ENCODE measurements at places on chromosomes 16 and 17.
A peak's percentile ranks its signal among the peaks of the same experiment; 100 is the strongest.

DNA sequence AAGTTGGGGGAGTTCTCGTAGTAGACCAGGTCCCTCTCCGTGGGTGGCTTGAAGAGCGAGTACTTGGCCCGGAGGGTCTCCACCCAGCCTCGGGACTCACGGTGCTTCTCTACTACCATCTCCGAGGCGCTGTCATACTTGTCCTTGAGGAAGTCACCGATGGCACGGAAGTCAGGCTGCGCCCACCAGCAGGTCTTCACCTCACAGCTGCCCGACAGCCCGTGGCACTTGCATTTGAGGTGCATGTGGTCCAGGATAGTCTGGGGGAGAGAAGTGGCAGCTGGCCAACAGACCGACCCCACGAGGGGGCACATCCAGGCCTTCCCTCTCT is 50.0 kb downstream of the WNT3 start:
- DNase-seq: no peak

GRCh38 chr17:49363251-49363650 is 1.2 kb upstream of the ZNF652 start:
- no peak for DNase-seq

DNA sequence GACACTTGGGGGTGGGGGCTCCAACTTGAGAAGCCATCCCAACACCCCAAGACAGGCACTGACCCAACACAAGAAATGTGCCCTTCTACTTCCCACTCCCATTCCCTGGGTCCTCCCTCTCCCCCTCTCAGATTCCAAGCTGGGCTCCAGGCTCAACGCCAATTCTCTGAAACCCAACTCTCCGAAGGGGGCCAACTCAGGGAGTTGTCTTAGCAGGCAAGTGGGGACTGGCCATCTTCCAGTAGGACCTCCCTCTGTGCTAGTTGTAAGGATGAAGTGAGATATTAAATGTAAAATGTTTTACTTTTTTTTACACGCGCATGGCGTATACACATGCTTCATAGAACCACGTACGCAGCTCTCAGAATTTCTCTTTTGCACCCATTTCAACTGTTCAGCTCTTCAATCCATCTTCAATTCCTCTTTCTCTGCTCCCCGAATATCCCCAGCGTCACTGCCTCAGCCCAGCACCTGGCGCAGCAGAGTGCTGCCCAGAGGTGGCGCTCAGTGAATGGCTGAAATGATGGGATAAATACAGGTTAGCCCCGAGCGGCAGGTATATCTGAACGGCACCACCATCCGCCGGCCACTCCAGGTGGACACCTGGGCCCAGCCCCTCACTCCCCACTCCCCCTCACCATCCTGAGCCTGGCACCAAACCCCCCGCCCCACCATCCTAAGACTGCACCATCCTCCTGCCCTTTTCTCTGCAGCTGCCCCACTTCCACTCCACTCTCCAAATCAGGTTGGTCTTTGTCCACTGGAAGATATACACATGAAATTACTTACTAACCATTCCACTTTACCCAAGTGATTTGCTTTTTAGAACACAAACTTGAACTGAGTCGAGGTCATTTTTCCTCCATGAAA is 43.9 kb upstream of the TNRC6C start:
- DNase-seq: no peak

DNA sequence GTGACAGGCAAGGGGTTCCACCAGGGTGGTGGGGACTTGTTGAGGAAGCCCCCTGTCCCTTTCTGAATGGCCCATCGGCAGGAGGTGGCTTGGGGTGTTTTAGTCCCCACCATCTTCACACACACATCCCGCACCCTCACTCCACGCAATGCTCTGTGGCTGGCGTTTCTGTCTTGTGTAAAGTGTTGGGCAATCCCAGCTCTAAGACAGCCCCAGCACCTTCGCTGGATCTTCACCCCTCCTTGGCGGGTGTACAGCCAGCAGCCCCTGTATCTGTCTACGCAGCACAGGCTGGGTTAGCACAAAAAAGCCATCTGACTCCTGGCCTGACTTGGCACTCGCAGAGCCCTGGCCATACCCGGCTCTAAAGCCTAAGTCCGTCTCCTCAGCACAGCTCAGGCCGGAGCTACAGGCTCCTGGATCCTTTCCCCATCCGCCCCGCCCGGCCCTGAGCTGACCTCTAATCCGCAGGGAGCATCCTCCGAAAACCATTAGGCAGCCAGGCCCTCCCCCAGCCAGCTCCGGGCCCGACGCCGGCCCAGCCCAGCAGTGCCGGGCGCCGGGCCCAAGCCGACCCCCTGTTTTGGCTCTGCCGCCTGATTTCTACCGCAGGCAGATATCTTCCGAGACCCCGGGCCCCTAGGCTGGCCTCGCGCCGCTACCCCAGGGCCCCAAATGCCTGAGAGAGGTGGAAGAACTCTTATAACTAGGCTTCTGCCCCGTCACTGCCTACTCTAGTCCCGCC is 42.4 kb upstream of the TAC4 start:
- DNase-seq: no peak

- DNase-seq: no peak
These were observed 36.4 kb downstream of the HEATR3 start for GRCh38 chr16:50102051-50102746.

GRCh38 chr17:77316191-77316641 is 175.4 kb downstream of the SEC14L1 start:
- no peak for DNase-seq

DNA sequence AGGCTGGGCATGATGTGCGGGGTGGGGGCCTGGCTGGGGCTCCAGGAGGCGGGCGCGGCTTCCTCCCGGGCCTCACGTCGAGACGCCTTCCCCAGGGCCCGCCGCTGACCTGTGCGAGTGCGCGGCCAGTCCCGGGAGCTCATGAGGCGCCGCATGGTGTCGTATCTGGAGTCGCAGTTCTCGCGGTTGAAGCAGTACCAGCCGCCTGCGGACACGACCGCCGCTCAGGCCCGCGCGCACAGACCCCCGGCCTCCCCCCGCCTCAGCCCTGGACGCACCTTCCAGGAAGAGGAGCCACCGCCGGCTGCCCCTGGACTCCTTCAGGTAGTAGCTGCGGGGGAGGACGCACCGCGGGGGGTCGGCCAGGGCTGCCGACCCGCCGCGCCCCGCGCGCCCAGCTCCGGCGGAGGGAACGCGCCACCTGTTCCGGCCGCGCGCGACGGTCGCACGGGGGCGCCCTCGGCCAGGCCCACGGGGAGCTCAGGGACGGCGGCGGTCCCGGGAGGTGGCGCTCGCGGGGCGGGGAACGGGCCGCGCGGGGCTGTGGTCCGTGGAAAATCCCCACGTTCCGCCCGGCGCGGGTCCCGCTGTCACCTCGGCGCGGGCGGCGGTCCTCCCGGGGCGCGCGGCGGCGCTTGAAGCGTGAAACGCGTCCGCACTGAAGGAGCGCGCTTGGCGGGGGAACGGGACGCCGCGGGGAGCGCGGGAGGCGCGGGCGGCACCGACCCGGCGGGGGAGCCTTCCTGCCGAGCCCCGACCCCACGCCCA is 1.4 kb downstream of the NOTUM start:
- peak; percentile 74 for DNase-seq

- no peak for DNase-seq
These were observed 45.3 kb downstream of the CCDC182 start for GRCh38 chr17:57699751-57700219.

GRCh38 chr16:70437017-70437581 is 1.8 kb downstream of the ST3GAL2 start:
- DNase-seq: peak; percentile 90

DNA sequence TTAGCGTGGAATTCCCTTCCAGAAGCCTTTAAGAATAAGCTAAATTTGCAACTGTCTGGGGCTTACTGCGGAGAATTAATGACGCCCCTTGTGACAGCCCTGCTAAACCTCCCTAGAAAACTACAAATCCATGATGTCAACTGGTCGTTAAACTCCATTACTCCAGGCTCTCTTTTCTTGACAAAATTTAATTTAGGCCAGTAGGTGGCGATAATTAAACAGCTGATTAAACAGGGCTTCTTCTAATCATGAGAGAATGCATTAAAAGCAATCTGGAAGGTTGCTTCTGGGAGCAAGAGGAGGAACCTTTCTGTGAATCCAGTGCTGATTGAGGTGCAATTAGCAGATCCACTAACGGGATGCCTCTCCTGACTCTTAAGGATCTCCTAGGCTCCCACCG is 8.1 kb upstream of the NLRP1 start:
- no peak for DNase-seq

GRCh38 chr16:66832190-66832589 is 1.4 kb upstream of the NAE1 start:
- DNase-seq: no peak

GRCh38 chr17:65020284-65020683 is 36.3 kb downstream of the GNA13 start:
- DNase-seq: peak; percentile 65

DNA sequence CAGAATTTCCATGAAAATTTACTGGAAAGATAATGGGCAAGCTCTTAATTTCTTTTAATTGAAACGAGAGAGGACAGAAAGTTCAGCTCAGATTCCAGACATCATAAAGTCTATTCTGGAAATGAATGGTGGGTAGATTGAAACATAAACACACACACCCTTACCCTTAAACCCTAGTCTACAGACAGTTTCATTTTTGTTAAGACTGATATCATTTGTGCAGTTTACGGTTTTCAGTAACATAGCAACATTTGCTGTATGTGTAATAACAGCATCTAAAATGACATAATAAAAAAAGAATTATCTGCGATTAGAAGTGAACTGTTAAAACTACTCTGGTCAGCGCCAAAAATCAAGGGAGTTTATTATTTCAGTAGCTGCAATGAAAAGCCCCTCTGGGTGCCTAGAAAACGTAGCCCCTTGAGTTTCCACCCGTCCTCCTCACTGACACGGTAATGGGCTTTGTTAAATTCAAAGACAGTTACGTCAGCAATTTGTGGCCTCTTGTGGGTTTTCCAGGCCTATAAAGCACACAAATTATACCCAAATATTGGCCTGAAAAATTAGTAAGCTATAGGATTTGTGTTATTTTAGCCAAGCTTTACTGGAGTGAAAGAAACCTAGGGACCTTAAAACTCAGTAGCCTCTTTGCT is 520.6 kb upstream of the SOX9 start:
- DNase-seq: no peak

DNA sequence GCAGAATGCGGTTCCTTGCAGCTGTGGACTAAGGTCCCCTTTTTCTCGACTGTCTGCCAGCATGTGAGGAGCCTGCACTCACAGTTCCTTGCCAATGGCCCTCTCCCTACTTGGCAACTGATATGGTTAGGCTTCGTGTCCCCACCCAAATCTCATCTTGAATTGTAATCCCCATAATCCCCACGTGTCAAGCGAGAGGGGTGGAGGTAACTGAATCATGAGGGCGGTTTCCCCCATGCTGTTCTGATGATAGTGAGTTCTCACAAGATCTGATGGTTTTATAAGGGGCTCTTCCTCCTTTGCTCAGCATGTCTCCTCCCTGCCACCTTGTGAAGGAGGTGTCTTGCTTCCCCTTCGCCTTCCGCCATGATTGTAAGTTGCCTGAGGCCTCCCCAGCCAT is 19.9 kb downstream of the CIAPIN1 start:
- no peak for DNase-seq

DNA sequence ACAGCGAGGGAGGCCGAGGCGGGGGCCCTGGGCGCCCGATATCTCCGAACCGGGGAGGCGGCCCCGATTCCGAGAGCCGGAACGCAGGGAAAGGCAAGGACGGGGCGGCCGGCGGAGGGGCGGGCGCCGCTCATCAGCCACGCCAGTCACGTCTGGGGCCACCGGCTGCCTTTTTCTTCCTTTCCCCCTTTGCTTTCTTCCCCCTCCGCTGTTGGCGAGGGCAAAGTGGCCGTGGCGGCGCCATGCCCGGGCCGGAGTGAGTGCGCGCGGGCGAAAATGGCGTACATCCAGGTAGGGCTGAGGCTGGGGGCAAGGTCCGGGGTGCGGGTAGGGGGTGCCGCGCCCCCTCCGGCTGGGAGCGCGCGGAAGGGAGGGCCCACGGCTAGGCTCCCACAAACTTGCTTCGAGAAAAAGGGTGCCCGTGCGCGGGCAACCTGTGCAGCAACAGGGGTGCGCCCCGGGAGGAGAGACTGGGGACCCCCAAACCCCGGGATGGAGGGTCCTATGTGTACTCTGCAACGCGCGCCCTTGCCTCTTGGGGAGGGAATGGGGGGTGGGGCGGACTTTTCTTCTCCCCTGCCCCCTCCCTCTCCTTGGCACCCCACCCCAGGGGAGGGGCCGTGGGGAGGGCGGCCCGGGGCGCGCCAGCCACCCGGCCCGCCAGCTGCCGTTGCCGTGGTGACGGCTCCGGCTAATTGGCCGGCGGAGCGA is 486 bp downstream of the SYT17 start:
- no peak for DNase-seq

DNA sequence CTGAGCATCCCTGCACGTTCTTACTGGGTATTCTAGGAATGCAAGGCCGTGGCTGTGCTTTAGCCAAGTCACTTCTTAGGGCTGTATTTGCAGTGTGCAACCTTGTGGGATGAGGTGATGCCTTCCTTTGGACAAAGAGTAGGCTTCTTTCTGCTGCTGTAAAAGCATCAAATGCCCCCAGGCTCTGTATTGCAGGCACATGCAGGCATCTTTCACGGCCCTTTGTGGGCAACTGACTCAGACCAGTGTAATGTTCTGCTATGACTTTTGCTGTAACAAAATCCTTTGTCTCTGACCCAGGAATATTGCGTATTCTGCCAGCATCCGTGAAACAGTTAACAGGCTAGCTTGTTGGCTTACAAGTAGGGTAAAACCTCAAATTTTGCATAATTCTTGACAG is 30.9 kb upstream of the GCSH start:
- no peak for DNase-seq

- no peak for DNase-seq
These were observed 126.3 kb downstream of the ABCC1 start for GRCh38 chr16:16075488-16076422.

DNA sequence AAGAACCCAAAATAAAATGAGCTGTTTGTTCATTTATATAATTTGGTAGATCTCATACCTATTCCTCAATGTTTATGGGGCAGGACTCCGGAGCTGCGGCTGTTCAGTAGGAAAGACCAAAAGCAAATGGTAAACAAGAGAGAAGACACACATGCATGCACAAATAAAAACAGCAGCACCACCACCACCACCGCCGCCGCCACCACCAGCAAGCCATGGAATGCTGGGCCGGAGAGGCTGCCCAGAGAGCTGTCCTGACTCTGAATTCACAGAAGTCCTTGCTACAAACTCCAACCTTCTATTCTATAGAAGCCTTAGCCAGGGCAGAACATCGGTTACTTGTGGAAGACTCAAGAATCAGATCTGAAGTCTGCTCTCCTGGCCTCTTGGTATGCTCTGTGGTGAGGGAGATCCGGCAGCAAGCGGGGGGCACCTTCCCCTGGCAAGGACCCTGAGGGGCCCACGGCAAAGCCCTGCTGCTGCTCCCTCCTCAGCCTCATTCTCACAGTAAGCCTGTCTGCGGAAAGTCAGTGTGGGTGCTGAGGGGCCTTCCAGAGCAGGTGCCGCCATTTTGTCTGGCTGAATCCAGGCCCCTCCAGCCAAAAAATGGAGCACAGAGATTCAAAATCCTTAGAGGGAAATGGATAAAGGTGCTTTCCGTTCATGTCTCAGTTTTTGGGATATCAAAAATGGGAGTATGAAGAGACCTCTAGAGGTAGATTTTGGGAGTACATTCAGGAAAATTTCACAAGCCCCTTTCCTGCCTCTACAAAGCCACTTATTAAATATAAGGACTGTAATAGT is 6.4 kb upstream of the FOXJ1 start:
- DNase-seq: peak; percentile 50

- no peak for DNase-seq
These were observed 153.3 kb downstream of the WWOX start for GRCh38 chr16:78252757-78253156.

GRCh38 chr17:29189355-29189754 is 9.2 kb upstream of the MYO18A start:
- DNase-seq: no peak

GRCh38 chr17:21686165-21687015 is 5.9 kb upstream of the KCNJ18 start:
- DNase-seq: no peak

GRCh38 chr17:44948315-44948795 is 782 bp upstream of the KIF18B start:
- no peak for DNase-seq

GRCh38 chr16:87713451-87714229 is 52.1 kb downstream of the KLHDC4 start:
- no peak for DNase-seq
